ENCODE measurements at places on chromosomes 1 and 21.
A peak's percentile ranks its signal among the peaks of the same experiment; 100 is the strongest.

DNA sequence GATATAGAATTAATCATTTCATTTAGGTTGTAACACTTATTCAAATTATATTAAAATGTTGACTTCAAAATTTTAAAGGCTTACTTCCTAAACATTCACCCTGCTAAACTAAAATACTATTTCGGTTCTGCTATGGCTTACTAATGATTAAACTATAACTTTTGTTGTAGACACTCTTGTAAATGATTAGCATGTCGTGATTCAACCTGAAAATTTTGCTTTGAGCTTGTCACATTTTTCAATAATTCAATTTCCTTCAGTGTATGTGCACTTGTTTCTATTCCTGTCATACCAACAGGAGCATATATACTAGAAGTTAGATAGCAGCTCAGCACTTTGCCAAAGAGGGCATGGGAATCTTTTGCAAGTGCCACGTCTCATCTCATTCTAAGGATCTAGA is 1018.8 kb downstream of the AMY1C start:
- no peak for DNase-seq

DNA sequence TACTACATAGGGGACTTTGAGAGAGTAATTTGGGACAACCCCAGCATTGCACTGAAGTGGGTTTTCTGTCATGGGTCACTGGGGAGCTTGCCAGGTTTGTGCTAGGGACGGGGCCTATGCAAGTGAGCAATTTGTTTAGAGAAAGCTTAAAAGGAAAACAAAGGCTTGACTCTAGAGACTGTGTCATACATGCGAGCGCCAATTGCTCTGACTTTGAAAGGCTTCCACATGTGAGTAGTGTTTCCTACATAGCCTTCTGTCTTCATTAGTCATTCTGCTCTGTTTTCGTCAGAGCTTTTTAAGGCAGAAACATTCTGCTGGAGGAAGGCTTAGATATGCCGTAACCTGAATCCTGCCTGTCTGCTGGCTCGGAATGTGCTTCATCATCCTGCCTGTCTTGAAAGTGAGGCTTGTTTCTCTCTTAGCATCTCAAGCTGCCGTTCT is 28.4 kb downstream of the TRIM45 start:
- peak; percentile 98 for DNase-seq

- no peak for DNase-seq
Measured at GRCh38 chr1:33515607-33516006, 43.2 kb downstream of the ZSCAN20 start.

GRCh38 chr1:31643976-31644559 is 608 bp downstream of the PEF1 start:
- DNase-seq, result no peak

GRCh38 chr1:24094554-24094953 is 17.4 kb downstream of the MYOM3 start:
- DNase-seq, result no peak

- DNase-seq, result no peak
Measured at GRCh38 chr21:34973685-34974084, 75.4 kb downstream of the RUNX1 start.

- DNase-seq, result peak; percentile 72
Measured at GRCh38 chr1:21077085-21077484, 99.6 kb downstream of the EIF4G3 start.

DNA sequence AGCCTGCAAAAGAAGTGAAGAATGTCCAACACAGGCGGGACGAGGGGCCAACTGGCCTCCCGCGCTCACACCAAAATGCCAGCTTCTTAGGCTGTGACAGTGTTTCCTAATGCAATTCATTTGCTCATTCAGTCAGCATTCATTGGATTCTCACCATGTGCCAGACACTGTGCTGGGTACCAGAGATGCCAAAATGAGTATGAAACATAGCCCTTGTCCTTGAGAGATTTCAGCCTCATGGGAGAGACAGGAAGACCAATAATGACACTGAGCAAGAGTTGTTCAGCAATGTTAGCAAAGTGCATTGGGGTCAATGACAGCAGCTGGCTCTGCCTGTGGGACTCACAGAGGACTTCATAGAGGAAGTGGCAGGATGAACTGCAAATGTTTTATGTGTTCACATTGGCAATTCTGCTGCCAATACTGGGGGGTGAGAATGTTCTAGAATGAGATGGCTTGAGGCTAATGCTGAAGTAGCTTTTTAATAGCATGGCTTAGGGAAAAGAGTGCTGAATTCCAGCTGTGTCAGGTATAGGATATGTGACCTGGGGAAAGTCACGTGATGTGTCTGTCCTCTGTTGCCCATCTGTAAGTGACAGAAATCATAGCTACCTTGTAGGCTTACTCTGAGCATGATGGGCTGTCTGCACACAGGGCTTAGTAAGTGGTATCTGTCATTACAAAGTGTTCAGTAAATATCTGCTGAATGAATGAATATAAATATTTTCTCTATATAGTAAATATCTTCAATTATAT is 58.3 kb upstream of the KIF26B start:
- no peak for DNase-seq

GRCh38 chr1:184759112-184759511 is 4.5 kb upstream of the EDEM3 start:
- DNase-seq, result no peak
